Activated CD8-positive, alpha-beta memory T cell treated with anti-CD3 and anti-CD28 coated beads, Interleukin-2, amount 50 U/mL, for 48 hours (primary cell): ENCODE measurements at places on chromosomes 2 and 18.
A peak's percentile ranks its signal among the peaks of the same experiment; 100 is the strongest.

DNA sequence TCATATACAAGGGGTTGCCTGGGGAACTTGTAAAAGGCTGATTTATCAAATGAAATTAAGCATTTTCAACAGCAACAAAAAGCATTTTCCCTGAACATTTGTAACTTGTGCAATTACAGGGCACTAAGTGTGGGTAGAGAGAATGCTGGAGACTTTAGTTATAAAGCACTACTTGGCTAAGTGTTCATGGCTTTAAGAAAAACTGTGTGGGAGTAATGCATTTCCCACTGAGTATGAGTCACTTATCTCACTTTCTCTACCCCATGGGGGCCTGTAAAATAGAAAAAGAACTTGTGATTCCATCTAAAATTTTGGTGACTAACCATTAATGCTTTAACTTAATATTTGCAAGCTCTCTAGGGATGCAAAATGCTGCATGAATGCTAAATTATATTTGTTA, 193.4 kb downstream of the CCDC102B start:
- no peak for DNase-seq

GRCh38 chr2:42369532-42370229, 8.7 kb upstream of the COX7A2L start:
- no peak for DNase-seq

DNA sequence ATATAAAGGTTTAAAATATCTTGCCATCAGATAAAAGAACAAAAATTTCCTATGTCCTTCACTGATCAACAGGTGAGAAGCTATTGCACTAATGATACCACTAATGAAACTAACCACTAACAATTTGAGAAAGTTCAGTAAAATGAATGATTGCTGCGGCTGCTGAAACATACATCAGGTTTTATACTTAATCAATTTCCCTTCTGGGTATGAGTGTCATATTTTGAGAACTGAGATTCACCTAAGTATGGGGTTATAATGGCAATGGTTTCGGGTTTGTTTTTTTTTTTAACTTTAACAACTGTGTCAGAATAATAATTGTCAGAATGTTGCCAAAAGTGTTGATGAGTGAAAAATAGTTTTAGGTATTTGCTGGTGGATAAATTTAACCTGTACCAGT, 151.3 kb upstream of the SLC39A10 start:
- DNase-seq: no peak

DNA sequence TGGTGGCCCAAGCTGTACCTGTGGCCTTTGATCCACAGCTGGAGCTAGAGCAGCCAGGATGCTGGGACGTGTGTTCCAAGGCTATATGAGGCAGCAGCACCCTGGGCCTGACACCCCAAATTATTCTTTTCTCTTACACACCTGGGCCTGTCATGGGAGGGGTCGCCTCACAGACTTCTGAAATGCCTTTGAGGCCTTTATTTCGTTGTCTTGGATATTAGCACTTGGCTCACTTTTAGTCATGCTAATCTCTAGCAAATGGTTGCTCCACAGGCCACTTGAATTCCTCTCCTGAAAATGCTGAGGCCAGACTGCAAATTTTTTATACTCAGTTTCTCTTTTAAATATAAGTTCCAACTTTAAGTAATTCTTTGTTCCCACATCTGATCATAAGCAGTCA, 22.0 kb upstream of the IL1R2 start:
- DNase-seq: no peak

DNA sequence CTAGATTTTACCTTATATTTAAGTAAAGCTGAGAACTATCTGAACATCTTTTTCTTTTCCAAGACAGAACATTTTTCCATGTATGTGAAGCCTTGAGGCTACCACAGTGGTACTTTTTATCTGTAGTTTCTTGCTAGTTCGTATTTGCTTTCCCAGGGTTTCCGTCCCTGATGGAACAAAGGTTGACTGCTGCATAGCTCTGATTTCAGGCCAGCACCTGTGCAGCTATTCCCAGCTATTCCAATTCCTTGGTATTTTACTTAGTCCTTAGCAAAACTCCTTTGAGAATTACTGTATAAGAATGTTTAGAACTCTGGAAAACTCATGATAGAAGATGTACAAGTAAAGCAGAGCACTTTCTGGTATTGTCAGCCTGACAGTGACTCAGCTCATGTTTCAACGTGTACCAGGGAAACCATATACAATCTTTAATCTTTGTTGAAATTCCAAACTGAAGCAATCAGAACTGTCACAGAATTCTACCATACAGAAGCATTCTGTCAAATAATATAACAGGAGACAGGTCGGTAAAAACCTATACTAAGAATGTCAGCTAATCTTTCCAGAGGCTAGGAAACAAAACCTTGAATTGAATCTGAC, 162.2 kb downstream of the PKP4 start:
- no peak for DNase-seq

GRCh38 chr2:23699580-23699925, 227.4 kb downstream of the ATAD2B start:
- DNase-seq: no peak

- DNase-seq: no peak
These were observed 9.5 kb downstream of the AQP12A start for GRCh38 chr2:240701091-240701735.

- no peak for DNase-seq
These were observed 9.8 kb upstream of the CPS1 start for GRCh38 chr2:210546424-210547208.

GRCh38 chr2:64203858-64204632, 59.8 kb upstream of the PELI1 start:
- DNase-seq: peak; percentile 61

- DNase-seq: no peak
These were observed 37.7 kb downstream of the GBX2 start for GRCh38 chr2:236130349-236130998.

DNA sequence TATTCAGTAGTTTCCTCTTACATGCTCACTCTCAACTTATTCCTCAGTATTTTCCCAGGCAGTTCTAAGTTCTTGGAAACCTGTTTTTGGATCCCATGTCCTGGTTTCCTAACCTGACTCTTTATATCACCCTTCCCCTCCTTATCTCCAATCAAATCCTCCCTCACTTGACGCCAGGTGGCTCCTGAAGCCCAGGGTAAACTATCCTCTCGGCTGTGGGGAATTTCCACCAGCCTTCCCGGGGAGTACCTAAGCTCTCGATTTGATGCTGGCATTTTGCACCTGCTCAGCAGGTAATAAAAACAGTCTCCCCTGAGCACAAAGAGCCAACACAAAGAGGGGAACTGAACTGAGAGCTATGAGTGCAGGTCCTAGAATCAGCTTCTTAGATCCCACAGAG, 538.0 kb downstream of the SLC4A3 start:
- no peak for DNase-seq

DNA sequence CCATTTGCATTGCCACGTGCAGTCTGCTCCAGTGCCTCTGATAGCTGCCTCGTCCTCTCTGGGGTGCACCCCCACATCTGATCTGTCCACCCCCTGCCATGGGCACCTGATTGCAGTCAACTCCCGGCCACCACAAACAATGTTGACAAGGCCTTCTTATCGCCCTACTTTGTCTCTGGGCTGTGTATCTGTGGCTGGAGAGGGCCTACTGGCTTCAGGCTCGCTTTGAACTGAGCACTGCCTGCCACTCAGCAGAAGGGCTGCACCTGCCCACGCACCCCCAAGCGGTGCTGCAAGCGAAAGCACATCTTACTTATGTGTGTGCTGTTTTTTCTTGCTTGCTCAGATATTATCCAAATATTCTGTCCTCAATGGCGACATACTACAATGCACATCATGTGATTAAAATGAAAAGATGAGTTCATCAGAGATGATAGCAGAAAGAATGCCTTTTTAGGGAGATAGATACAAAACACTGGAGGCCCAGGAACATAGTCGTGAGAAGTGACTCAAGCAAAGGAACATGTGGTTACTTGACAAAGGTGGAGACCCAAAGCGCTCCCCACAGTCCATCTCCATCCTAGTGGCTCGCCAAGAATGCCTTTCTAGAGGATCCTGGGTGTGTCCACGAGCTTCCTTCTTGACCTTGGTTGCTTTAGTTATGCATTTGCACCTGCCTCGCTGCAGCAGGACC, 28.8 kb downstream of the FBLN7 start:
- no peak for DNase-seq

GRCh38 chr2:135709992-135710391, 31.7 kb upstream of the UBXN4 start:
- peak; percentile 88 for DNase-seq

GRCh38 chr2:29108225-29108624, 7.0 kb upstream of the CLIP4 start:
- DNase-seq: no peak

DNA sequence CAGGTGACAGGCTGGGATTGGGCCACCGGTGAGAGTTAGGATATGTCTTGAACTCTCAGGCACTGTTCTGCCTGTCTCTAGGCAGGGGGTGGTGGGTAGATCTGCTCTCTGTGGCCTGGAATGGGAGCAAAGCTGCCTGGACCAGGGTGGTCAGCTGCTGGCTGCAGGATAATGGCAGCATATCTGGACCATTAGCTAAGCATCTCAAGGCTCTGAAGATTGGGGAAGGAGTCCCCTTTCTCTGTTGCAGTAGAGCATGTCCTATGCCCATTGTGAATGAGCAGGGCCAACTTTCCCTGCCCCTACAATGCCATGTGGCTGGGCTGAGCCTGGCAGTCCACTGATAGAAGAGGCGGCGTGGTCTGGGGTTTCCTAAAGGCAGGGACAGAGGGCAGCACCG, 34.6 kb downstream of the LOXHD1 start:
- DNase-seq: no peak

GRCh38 chr2:112156152-112156986, 18.2 kb downstream of the FBLN7 start:
- DNase-seq: peak; percentile 81

DNA sequence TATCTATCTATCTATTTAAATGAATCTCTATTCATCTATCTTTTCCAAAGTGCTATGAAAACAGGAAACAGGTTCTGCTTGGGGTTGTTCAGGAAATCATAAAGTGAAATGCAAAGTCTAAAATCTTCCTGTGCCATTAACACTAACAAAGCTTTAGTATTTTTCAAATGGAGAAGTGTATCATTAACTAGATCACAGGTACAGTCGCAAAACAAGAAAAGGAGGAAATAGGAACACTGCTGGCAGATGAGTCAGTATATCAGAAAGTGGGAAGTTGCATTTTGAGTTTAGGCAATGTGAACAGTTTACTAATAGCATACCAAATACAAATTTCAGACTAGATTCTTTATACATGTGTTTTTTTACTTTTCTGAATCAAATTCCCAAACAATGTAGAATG, 888.5 kb upstream of the FSHR start:
- DNase-seq: no peak

- DNase-seq: peak; percentile 85
These were observed 209.4 kb upstream of the CXCR4 start for GRCh38 chr2:136327162-136327852.

DNA sequence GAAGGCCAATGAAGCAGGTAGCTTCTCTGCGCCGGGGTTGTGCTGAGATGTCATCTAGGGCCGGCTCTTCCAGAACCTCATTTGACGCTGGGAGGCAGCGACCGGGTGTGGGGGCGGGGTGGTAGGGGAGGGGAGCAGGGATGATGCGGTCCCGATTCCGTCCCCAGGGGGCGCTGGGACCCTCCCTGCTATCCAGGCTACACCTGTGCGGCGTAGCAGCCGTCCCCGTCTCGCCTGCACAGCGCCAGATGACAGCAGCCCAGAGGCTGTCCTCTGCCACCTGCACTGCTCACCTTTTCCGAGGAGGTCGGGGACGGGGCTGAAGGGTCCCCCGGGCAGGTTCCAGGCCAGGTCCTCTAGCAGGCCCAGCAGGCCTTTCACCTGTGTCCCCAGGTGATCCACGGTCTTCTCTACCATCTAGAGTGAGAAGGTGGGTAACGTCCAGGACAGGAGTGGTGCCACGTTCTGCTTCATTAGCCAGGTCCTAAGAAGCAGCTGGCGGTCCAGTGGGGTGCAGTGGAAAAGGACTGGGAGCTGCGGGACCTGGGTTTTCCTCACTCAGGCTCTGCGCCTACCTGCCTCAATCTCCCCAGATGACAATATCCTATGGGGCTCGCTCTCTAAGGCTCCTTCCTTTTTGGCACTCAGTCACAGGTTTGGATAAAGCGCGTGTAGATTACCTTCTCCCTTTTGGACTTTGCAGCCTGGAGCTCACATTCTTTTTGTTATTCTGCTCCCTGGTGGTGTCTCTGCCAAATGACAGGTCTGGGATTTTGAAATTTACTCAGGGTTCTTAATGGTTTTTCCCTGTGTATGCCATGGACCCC, 56.0 kb upstream of the RAB6C start:
- DNase-seq: peak; percentile 58

GRCh38 chr2:19228181-19228593, 130.2 kb downstream of the OSR1 start:
- DNase-seq: no peak

DNA sequence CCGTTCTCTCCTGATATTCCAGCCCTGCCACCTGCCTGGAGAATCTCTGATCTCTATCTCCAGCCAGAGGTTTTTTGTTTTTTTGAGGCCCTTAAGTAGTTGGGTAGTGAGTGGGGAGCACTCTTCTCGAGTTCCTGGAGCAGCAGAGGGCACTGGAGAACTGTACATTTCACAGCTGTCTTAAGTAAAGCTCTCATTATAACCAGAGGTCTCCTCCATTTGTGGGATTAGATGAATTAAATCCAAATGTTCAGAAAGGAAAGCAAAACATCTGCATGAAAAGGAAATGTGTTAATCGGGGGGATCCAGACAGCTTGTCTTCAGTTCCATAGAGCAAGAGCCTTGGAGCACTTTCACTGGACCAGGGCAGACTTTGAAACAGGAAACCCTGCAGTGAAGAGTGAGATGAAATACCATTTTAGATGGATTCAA, 32.8 kb downstream of the AOX1 start:
- DNase-seq: no peak

- DNase-seq: no peak
These were observed 208.8 kb downstream of the CDH2 start for GRCh38 chr18:27967913-27968824.

DNA sequence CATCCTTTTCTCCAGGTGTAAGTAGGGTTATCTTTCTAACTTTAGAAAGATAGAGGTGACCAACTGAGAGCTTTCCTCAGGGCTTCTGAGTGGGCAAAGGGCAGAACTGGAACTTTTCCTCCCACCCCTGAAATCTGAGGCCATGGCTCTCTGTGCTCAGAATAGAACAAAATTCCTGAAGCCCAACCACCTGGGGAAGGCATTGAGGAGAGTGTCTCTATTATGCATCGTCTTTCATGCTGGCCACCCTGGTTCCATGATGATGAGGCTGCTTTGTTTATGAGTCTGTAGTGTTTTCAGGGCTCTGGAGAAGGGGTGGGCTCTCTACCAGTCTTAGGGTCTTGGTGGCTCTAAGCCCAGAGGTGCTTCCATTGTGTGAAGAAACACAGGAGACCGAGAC, 30.7 kb upstream of the IL1R1 start:
- DNase-seq: no peak

- DNase-seq: no peak
These were observed 70.9 kb downstream of the MAP3K20 start for GRCh38 chr2:173146590-173146989.
